Brain pericyte (primary cell): ENCODE measurements at places on chromosomes 12 and 14.

GRCh38 chr14:95267306-95267705 lies 52.4 kb downstream of the CLMN start:
- no peak for DNase-seq

DNA sequence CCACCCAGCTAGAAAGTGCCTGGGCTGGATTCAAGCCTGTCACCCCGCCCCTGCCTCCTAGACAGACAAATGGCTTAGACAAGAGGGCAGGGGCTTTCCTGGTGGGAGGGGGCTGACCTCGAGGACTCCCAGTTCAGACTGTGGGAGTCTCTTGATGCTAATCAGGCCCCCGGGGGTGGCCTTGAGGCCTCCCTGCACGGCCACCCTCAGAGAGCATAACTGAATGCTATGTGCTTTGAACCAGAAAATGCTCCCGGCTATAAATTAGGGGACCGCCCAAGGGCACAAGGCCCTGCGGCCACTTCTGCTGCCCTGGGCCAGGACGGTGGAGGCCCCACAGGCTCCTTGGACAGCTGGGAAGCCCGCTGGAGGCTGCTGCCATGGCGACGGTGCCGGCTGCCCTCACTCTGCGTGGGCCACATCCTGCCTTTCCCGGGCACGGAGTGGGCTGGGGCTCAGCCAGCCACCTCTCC lies 111.0 kb upstream of the NCOR2 start:
- DNase-seq, result no peak

DNA sequence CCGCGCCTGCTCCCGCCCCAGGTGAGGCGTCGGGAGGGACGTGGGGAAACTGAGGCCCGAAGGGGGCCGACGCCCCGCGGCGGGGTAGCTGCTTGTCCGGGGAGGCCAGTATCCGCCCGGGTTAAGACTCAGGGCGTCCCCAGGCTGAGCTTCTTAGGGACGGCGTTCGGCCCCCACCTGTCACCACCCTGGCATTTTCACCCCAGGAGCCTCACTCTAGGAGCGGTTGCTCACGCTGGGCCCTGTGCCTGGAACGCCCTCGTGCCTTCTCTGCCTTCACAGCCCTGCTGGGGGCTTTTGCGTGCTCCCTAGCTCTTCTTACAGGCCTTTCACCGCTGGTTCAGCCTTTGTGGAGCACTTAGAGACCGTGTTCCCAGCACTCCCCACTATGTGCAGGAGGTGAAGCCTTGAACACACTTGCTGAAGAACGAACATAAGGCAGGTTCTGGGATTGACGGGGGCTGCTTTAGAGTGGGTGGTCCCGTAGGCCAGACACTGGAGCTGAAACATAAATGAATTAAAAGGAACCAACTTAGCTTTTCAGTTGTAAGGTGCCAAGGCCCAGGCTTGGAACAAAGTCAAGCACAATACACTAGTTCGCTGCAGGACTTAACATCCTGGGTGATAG lies 601 bp downstream of the ZNF839 start:
- DNase-seq, result no peak

- DNase-seq, result no peak
Measured at GRCh38 chr12:29051221-29051620, 97.9 kb upstream of the FAR2 start.

DNA sequence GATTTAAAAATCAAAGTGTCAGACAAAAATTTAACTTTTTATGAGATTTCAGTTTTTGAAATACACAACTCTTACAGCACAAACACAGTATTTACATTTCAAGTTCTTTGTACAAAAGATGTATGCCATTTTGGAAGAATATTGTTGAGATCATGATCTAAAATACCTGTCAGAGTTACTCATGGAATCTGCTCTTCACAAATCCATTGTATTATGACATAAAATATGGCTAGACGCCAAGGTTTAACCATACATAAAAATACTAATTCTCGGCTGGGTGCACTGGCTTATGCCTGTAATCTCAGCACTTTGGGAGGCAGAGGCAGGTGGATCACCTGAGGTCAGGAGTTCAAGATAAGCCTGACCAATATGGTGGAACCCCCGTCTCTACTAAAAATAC lies 6.2 kb upstream of the SYCP3 start:
- no peak for DNase-seq
